ENCODE measurements at places on chromosomes 3 and 15.

- DNase-seq: no peak
Observed at GRCh38 chr3:53775834-53776251, 70.4 kb downstream of the CHDH start.

DNA sequence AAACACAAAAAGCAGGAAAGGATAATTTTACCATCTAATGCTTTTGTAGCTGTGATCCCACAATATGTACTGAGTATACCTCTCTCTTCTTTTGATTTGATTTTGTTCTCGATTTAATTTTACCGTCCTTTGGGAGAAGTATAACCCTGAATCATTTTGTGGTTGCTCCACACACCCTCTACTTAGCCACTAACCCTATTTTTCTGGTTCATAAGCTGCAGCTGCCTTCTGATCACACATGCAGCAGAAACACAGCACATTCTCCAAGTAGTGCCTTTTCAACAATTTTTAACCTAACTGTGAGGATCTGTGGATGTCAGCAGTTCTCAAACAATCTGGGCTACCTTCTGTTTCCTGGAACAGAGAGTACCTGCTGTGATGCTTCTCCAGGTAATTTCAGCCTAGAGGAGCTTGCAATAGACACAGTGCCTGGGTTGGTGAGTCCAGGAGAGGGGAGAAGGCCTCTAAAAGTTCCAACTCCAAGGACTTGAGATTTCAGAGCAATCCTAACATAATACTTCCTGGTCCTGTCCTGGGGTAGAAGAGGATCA is 40.3 kb downstream of the HGD start:
- no peak for DNase-seq

DNA sequence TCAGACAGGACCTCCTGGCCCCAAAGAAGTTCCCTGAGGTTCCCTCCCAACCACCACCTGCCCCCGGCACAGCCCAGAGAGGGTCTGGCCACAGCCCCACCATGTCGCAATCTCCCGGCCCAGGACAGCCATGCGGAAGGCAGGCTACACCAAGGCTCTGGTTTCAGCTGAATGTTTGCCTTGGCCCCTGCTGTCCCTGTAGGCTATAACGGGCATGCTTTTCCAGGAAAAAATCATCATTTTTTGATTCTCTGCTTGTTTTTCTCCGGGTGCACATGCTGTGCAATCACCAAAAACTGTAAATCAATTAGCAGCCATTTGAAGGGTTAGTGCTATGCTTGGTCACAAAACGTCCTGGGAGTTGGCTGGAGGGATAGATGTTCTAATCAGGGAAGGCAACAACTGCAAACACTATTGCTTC is 142.7 kb upstream of the IGF1R start:
- no peak for DNase-seq

DNA sequence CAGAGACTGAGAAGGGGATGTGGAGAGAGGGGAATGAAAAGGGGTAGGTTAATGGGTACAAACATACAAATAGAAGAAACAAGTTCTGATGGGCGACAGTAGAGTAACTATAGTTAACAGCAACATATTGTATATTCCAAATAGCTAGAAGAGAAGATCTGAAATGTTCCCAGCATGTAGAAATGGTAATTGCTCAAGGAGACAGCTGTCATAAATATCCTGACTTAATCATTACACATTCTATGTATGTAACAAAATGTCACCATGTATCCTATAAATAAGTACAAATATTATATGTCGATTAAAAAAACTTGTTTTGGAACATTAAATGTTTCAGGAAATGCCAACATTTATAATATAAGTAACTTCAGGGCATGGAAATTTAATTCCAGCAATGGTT is 23.3 kb downstream of the FMN1 start:
- DNase-seq: no peak

DNA sequence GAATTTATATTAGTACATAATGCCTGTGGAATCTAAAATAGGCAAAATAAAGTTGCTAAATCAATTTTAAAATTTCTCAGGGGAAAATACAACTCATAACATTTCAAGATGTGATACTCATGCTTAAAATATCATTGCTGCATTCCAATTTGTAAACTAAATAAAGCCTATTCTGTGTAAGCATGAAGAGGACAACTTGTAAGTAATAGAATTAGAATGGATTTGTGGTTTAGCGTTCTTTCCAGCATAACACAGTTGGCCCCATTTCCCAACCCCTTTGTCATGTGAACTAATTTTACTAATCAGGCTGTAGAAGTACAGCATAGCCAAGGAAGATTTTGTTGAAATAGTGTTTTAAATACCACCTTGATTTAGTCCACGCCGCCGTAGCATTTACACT is 437.2 kb downstream of the SI start:
- DNase-seq: no peak

DNA sequence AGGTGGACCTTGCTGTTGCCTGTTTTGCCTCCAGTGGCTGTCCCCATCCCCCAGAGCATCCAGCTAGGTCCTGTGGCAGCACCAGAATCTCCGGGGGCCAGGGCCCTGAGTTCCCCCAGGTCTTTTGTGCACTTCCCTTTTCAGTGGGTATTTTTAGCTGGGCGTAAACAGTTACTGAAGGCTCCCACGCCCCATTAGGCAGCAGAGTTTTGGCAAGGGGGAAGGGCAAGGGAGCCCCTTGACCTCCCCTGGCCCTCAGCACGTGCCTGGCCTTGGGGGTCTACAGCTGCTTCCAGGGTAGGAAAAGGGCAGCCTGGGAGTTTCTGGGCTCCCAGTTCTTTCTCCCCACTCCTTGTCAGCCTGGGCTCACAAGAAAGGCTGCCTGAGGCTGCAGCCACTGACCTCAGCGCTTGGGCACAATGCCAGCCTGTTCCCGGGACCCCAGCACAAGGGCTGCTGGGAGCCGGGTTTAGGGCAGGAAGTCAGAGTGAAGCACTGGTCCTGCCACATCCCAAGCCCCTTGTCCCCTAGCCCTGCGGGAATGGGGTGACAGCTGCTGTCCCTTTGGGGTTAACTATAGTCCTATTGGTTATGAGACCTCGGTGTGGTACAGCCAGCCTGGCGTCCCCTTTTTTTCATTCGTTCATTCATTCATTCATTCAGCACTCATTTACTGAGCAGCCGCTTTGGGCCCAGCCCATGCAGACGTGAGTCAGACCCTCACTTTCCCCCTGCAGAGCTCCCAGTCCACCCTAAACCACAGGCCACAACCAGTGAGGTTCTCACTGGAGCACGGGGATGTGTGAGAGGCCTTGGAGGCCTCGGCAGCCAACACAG is 8.4 kb downstream of the CSK start:
- DNase-seq: no peak

GRCh38 chr15:94231723-94232468 is 535 bp downstream of the MCTP2 start:
- DNase-seq: no peak

GRCh38 chr15:77630956-77631744 is 1.6 kb downstream of the LINGO1 start:
- DNase-seq: no peak

DNA sequence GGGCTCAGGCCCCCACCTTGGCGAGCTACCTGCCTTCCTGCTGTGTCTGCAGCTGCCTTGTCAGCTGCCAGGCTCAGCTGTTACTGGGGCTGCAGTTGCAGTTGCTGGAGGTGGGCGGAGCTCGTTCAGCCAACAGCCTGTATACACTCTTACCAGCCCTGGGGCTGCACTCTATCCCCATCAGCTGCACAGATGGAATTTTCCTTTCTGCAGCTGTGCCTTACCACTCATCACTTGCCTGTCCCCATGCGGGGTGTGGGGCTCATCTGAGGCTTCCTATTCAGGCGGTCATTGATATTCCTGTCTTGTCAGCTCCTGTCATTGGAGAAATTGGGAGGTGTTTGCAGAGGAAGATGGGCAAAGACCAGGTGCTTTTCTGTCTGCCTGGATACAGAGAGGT is 9.1 kb upstream of the SYN2 start:
- DNase-seq: no peak

DNA sequence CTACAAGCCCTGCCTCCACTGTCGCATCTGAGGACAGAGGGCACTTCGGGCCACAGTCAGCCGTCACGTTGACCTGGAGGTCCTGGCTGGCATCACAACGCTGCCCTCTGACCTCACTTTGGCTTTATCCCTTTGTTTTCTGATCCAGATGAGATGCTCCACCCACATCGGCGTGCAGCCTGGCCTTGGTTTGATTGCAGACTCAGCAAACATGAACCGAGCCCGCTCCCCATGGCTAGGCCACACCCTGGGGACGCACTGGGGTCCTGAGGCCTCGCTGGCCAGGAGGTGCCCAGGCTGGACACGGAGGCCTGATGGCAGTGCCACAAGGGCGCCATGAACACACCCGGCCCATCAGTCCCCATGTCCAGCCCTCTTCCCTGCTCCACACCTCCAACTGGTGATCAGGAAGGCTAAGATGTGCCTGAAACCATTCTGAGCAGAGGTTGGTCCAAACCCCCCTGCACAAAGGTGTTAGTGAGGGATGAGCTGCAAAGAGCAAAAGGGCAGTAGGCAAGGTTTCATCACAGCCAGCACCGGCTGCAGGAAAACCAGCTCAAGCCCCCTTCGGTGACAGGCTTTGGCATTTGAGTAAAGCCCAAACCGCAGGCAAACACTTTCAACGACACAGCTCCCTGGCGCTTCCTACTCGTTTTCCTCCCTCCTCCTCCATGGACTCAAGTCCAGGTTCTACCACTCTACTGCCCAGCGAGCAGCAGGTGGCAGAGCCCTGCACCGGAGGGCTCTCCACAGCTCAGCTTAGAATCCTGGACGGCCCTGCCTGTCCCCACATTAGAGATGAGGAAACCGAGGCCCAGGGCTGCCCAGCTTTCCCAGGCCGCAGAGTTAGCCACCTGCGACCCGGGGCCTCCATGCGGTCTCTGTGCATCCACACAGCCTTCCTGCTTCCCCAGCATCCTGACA is 165.8 kb downstream of the NUP210 start:
- no peak for DNase-seq

GRCh38 chr3:107630779-107631178 is 108.0 kb downstream of the BBX start:
- no peak for DNase-seq

GRCh38 chr3:156188757-156189156 is 68.4 kb downstream of the KCNAB1 start:
- DNase-seq: no peak

- no peak for DNase-seq
Observed at GRCh38 chr3:138066972-138067371, 48.4 kb downstream of the DZIP1L start.

DNA sequence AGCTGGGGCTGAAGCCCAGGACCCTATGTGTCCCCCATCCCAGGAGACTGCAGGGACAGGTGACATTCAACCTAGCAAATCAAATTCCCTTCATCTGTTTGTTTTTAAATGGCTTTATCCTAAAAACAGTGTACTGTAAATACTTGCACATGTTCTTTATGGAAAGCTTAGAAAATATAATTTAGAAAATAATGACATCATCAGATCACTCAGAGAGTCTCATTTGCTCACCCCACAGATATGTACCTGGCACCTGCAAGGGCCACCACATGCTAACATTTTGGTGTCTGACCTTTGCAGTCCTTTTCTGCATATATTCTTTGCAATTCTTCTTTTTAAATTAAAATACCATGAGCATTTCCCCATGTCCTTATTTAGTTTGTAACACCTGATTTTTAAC is 58.6 kb upstream of the FGD5 start:
- no peak for DNase-seq

- no peak for DNase-seq
Observed at GRCh38 chr3:194732617-194733016, 46.9 kb downstream of the FAM43A start.
